ENCODE measurements at places on chromosomes 11 and 22.

- DNase-seq, result no peak
Observed at GRCh38 chr22:42848941-42849550, 8.0 kb downstream of the ARFGAP3 start.

DNA sequence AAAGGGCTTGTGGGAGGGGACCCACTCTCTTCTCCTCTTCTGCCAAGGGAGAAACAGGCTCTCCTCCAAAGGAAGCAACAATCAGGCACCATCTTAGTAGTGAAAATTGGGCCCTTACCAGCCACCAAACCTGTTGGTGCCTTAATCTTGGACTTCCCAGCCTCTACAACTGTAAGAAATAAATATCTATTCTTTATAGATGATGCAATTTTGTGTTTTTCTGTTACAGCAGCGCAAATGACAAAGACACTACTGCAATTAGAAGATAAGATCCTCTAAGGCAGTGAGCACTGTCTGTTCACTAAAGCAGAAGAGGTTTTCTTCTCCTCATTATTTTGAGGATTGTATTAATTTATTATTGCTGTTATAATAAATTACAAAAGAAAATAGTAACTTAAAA is 691.4 kb upstream of the CCDC179 start:
- no peak for DNase-seq

DNA sequence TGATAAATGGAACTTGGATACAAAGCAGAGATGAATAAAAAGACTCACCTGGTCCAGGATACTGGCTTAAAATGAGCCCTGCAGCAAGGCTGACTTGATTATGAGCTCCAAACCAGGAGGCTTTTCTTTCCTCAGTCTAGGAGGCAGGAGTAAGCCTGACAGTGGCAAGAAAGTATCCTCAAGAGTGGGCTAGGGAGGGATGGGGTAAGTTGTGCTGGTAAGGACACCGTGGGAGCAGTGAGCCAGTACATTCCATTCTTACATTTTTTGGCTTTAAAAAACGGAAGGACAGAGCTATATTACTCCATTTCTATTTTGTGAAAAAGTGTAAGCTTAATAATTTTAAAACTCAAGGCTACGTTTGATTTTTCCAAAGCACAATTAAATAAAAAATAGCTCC is 187.1 kb upstream of the DDI1 start:
- DNase-seq, result no peak

DNA sequence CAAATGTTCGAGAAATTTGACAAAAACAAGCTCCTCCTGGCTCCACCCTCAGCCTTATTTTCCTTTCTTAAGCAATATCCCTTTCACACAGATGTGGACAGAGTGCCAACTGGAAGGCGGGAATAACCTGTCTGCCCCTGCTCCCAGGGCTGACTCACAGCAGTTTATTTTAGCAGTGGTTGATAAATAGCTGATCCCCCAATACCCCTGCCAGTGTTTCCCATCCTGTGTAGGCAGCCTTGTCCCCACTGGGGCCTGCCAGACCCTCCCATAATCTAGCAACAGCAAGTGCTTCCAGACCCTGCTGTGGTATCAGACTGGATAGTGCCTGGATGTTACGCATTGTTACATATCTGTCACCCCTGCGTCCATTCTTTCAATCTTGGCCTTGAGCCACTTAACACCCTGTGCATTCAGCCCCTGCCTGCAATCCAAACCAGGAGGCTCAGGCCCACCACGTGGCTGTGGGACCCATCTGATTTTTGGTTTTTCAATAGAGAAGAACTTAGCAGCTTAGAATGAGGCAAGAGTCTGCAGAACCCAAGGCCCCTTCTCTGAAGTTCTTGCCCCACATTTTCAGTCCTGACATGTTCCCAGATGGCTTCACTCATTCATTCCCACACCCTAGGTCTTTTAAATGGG is 53.7 kb downstream of the PARVA start:
- no peak for DNase-seq

DNA sequence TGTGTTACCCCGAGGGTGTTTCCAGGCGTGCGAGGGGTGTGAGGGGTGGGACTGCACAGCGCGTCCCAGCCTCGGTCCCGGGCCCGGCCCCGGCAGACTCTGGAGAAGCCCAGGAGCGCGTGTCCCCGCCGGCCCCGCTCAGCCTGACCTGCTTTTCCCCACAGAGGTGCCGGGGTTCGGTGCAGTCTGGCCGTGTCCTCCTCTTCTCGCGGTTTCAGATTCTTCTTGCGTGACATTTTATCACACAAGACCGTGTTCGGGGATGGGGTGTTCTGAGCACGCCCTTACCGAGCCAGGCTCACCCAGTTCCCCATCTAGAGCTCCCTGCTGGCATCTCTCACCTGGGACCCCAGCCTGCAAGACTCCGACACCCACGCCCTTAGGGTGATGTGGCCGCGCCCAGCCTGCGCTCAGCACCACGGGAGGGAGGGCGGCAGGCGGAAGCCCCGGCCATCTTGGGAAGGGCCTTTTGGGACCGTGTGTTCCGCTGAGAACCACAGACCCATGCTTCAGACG is 775.6 kb downstream of the BRD1 start:
- peak; percentile 16 for DNase-seq

DNA sequence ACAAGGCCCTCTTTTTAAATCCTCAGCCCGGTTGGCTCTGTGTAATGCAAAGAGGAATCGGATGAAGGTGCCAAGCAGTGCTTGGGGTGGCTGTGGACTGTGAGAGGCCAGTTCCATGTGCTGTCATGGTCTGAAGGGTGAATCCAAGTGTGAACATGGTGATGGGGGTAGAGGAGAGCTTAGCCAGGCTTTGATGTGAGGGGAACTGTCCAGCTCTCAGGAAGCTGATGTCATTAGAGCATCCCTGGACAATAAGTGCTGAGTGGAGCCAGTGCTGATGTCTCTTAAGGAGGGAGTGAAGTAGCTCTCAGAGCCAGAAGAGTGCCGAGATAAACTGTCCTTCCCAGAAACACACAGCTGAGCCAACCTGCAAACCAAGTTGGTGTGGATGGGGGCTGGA is 53.6 kb downstream of the NAV2 start:
- DNase-seq, result no peak

- no peak for DNase-seq
Observed at GRCh38 chr11:120912504-120912903, 111.4 kb upstream of the TBCEL start.

GRCh38 chr11:74465291-74465708 is 2.0 kb downstream of the KCNE3 start:
- no peak for DNase-seq

DNA sequence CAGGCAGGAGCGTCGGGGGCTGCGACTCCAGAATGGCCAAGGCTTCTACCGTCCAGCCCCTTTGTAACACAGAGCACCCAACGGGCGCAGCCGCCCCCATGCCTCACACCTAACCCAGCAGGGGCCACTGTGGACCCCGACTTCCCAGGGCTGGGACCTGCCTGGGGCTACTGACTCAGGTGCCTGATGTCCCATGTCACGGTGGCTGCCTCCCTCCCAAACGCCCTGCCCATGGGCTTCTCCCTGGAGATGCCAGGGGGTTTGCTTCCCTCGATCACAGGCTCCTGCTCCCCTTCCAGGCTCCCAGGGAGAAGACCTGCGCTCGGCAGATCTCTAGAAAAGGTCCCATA is 84.0 kb downstream of the MYEOV start:
- DNase-seq, result no peak

DNA sequence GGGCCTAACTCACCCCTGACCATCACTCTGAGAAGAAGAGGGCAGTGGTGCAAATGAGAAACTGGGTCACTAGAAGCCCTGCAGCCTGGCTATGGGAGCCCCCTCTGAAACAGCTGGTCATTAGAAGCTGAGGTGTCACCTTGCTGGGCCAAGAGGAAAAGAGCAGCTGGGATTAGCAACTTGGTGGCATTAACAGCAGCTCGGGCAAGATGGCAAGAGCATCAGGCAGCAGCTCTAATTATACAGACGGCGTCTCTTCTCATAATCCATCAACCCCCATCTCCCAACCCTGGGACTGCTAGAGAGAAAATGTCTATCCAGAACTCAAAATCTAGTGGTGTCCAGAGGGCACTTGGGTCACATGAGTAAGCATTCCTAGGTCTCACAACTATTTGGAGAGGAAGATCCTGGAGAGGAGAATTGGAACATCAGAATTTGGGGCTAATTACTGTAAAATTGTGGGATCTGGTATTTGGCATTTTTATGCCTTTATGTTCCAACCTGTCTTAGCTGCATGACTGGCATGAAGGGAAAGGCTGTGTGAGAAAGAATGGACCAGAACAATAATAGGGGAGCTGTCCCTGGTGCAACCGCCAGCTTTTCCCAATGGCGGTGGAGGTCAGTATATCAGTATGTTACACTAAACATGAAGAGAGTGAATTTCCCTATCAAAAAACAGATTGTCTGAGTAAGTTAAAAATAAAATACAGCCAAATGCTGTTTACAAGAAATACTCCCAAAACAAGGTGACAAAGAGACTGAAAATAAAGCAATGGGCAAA is 7.6 kb upstream of the LMO1 start:
- DNase-seq, result no peak

- DNase-seq, result no peak
Observed at GRCh38 chr11:103536335-103536722, 427.1 kb downstream of the DYNC2H1 start.

GRCh38 chr11:93116641-93117441 is 81.0 kb downstream of the SLC36A4 start:
- DNase-seq, result no peak

DNA sequence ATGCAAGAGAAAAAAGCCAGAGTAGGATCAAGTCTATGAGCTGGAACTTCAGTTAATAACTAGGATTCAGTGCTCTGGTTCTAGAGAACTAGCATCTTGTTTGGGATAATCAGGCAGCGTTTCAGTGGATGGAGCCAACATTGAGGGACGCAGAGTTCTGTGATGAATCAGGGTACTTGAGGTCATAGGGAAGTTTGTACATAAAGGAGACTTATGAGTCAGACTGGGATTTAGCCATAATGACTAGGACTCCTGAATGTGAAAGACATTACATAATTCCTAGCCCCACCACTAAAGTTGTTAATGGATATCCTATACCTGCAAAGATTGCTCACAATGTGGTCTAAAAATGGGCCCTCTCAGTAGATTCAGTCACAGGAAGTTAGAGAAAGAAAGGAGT is 6.8 kb downstream of the SLN start:
- no peak for DNase-seq

DNA sequence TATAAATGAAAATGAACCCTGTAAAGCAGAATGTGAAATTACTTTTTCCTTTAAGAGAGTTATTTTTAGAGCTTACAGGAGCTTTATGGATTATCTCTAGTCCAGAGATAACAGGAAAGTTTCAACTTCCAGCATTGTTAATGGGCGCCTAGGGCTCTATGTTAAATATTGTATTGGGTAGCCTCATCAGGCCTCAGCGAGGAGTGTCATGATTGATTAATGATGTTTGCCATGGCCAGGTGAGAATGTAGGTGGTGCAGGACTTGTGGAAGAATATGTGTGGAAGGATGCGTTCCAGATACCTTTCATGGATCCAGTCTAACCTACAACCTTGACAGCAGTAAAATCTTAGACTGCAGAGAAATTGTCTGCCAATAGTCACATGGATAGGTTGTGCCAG is 50.6 kb downstream of the ME3 start:
- no peak for DNase-seq

DNA sequence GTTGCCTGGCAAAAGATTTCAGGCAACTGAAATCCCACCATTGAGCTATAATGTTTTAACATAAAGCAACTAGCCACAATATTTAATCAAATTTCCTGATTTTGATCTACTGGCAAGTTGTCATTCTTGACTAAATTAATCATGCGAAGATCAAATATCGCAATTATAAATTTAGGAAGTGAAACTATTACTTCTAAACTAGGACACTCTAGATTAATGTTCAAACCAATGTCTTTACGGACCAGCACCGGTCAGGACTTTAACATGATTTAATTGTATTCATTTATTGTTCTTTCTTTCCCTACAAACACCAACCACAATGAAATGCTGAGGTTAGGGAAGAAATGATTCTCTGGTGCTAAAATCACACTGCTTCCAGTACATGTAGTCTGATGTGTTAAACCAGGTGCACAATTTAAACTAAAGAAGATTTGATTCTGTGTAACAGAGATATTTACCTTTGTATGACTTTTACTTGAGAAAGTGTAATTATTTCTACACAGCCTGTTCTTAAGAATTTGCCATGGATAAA is 14.9 kb downstream of the GAS2 start:
- no peak for DNase-seq

DNA sequence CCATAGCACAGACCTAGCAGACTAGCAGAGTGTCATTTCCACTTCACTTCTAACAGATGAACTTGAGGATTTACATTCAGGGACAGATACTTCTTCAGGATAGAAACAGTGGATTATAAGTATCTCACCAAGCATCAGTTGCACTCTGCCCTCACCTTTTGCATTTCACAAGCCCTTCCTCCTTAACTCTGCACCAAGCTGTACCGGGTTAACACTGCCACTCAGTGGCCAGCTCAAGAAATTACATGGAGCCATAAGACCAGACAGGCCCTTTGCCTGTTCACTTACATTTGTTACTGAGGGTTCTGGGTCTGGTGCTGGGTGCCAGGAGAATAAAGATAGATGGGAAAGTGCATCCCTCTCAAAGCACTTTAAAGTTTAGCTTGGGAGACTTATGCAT is 309.8 kb downstream of the SHANK2 start:
- no peak for DNase-seq

GRCh38 chr11:72972496-72973128 is 158.4 kb downstream of the ATG16L2 start:
- DNase-seq, result no peak

GRCh38 chr11:125412177-125412496 is 83.9 kb downstream of the FEZ1 start:
- no peak for DNase-seq

GRCh38 chr22:37377927-37378326 is 49.4 kb downstream of the ELFN2 start:
- no peak for DNase-seq

GRCh38 chr22:48398181-48398905 is 1429.3 kb downstream of the BRD1 start:
- no peak for DNase-seq

DNA sequence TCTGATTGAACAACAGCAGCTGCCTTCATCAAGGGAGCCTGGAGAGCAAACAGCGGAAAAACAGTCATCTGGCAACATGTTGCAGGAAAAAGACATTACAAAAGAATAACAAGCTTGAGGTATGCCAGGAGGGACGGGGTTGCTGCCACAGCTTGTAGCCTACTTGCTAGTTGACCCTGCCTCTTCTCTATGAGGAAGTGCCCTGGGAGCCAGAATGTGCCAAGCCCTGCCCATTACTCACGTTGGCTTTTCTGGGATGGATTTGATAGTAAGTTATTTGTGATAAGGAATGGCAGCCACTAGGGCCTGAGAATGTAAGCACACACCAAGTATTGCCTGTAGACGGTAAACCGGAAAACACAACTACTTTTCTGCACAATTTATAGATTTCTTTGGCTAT is 113.5 kb upstream of the KIRREL3 start:
- DNase-seq, result no peak

GRCh38 chr11:27861706-27862430 is 161.6 kb upstream of the BDNF start:
- DNase-seq, result no peak

All from activated CD4-positive, alpha-beta T cell treated with anti-CD3 and anti-CD28 coated beads, Interleukin-2, amount 50 U/mL, for 24 hours (primary cell).